ENCODE measurements at places on chromosomes 16 and 17.

GRCh38 chr16:70294385-70295025 lies 4.5 kb upstream of the DDX19B start:
- no peak overlapping the region for H3K27ac ChIP-seq
- H3K27me3 ChIP-seq, result 0 out of 2 replicates have a peak, but pooled peaks cover 3% of the 10 kb centered on the region
- no peak overlapping the region for H3K4me3 ChIP-seq
- H3K36me3 ChIP-seq, result peaks cover 4% of the 10 kb centered on the region

GRCh38 chr17:4725646-4726310 lies 5.5 kb upstream of the MED11 start:
- no peak overlapping the region for H3K4me3 ChIP-seq
- H3K4me1 ChIP-seq, result peaks cover 18% of the 10 kb centered on the region
- no peak overlapping the region for H3K27ac ChIP-seq
- peaks cover 12% of the 10 kb centered on the region for H3K27me3 ChIP-seq
- no peaks in the 10 kb centered on the region for H3K36me3 ChIP-seq

- no peak overlapping the region for H3K27ac ChIP-seq
- 0 out of 2 replicates have a peak overlapping the region, but pooled peaks have one; percentile 71 for H3K4me3 ChIP-seq
- H3K27me3 ChIP-seq, result no peaks in the 10 kb centered on the region
- peaks cover 34% of the 10 kb centered on the region for H3K4me1 ChIP-seq
Measured at GRCh38 chr16:75026892-75027391, 28.1 kb downstream of the ZNRF1 start.

DNA sequence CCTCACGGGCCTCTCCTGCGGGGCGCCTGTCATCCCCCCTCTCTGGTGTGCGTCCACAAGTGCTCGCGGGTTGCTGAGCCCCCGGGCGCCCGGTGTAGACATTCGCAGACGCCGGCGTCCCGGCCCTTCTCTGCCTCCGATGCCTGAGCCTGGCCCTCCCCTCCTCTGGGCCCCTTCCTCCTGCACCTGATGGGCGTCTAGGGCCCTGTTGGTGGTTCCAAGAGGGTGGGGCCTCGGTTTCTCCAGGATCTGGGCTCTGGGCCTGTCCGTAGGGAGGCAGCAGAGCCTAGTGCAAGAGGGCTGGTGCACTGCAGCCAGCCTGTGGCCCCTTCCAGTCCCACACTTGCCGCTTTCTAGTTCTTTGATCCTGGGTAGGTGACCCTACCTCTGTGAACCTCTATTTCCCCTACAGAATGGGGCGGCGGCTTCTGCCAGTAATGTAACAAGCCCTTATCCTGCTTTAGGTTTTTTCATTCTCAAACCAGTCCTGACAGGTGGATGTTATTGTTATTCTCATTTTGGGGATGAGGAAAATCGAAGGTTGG lies 623 bp downstream of the E4F1 start:
- H3K4me3 ChIP-seq, result peak overlapping the region; percentile 90
- H3K27me3 ChIP-seq, result no peaks in the 10 kb centered on the region
- H3K36me3 ChIP-seq, result no peaks in the 10 kb centered on the region
- DNase-seq, result peak; percentile 30

GRCh38 chr17:9199571-9200551 lies 178.6 kb downstream of the NTN1 start:
- no peak for DNase-seq
- no peak overlapping the region for H3K27ac ChIP-seq

GRCh38 chr16:72939247-72939646 lies 108.7 kb downstream of the ZFHX3 start:
- H3K4me1 ChIP-seq, result peaks cover 58% of the 10 kb centered on the region
- DNase-seq, result peak; percentile 25
- peak overlapping the region; percentile 79 for H3K4me3 ChIP-seq
- peaks cover 13% of the 10 kb centered on the region for H3K36me3 ChIP-seq

GRCh38 chr17:64176556-64176955 lies 46.6 kb upstream of the ERN1 start:
- no peak for DNase-seq
- no peak overlapping the region for H3K27ac ChIP-seq
- H3K4me3 ChIP-seq, result no peak overlapping the region
- peaks cover 41% of the 10 kb centered on the region for H3K36me3 ChIP-seq
- peaks cover 42% of the 10 kb centered on the region for H3K4me1 ChIP-seq

DNA sequence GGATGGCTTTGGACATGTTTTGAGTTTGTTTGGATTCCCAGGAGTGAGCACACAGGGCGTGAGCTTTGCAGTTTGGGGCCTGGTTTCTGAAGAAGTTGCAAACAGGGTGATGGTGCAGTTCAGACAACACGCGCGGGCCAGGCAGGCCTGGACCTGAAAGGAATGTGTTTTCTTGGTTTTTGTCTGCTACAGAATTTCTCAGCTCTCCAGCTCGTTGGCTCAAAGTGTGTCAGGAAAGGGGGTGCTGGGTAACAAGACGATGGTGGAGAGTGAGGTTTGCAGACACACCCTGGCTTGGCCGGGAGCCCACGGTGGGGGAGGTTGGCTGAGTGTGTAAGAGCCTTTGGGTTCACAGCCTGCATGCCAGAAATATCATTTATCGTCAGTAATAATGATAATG lies 82.3 kb downstream of the CMIP start:
- DNase-seq, result no peak
- H3K27ac ChIP-seq, result peak overlapping the region; percentile 52
- H3K4me1 ChIP-seq, result peaks cover 74% of the 10 kb centered on the region
- H3K4me3 ChIP-seq, result peak overlapping the region; percentile 13

DNA sequence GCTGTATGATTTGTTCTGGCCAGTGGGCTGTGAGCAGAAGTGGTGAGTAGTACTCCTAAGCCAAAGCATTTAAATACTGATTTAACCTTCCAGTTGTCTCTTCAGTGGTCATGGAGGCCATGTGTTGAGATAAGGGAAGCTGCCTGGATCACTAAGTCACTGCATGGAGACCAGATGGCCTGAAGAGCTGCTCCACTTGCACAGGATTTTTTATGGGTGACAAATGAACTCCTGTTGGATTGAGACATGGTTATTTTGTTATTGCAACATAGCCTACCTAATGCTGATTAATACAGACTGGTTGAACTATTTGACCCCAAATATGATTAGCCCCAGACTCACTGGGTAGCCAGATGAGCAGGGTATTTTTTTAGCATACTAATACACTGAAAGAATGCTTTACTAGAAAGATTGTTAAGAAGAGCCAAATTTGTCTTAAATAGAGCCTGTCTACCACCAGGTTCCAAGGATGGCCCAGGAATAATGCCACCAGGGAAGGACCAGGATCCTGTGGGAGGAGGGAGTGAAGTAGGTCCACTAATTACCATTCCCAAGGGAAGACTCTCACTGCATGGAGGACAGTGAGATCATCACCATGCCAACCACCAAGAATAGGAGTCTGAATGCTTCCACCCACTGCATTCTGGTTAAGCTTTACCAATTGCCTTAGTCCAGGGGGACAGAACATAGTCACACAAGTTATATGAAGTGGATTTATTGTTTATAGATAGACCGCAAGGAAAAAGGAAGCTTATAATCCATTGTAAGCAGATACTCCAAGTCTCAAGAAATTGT lies 187.4 kb upstream of the IRX6 start:
- DNase-seq, result no peak
- no peak overlapping the region for H3K27ac ChIP-seq
- no peaks in the 10 kb centered on the region for H3K36me3 ChIP-seq
- H3K4me1 ChIP-seq, result no peaks in the 10 kb centered on the region
- peaks cover 3% of the 10 kb centered on the region for H3K27me3 ChIP-seq

DNA sequence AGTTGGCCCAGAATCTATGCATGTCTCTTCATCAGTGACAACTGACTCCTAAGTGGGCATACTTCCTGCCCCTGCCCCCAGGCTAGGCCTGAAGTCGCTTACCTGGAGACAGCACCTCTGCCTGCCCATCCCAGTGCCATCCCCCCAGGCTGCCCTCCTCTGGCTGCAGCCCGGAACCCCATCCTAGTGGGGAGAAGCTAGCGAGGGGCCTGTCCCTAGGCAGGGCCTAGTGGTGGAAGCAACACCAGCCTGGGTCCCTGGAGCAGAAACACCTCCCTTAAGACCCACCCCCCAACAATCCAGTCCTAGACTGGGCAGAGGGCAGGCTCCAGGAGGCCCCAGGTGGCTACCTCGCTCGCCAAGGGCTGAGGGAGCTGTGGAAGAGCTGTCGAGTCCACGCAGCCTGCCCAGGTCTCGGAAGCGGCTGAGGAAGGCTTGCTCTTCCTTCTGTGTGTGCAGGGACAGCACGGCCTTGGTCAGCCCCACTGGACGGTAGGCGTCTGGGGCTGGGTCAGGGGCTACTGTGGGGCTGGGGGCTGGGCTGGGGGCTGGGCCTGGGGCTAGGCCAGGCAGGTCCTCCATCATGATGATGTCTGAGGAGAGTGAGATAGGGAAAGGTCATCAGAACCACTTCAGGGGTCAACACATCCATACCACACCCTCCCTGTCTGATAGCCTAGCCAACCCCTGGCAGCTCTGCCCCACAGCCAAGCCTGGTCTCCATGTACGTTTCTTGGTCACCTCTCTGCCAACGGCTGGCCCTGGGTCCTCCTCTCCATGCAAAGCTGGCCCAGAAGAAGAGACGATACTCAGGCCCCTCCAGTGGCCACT lies 7.6 kb downstream of the PER1 start:
- DNase-seq, result no peak
- peaks cover 36% of the 10 kb centered on the region for H3K27me3 ChIP-seq

DNA sequence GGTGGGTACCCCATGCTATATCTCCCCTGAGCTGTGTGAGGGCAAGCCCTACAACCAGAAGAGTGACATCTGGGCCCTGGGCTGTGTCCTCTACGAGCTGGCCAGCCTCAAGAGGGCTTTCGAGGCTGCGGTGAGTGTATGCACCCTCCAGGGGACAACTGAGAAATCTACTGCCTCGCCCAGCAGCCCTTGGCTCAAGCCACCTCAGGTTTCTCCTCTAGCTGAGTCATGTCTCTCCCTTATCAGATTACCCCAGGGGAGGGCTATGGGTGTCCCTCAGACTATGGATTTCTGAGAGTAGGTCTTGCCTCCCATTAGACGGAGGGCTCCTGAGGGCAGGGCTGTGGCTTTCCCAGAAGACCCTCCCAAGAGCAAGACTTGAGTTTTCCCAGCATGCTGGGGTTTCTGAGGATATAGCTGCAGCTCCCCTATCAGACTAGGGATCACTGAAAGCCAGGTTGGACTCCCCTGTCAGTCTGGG lies 6.7 kb downstream of the NEK8 start:
- DNase-seq, result no peak
- peaks cover 11% of the 10 kb centered on the region for H3K4me1 ChIP-seq
- peaks cover 5% of the 10 kb centered on the region for H3K36me3 ChIP-seq
- no peak overlapping the region for H3K4me3 ChIP-seq
- H3K27me3 ChIP-seq, result no peaks in the 10 kb centered on the region

- no peaks in the 10 kb centered on the region for H3K36me3 ChIP-seq
- H3K27ac ChIP-seq, result peak overlapping the region; percentile 98
- peak; percentile 93 for DNase-seq
- H3K4me3 ChIP-seq, result peak overlapping the region; percentile 63
- no peaks in the 10 kb centered on the region for H3K27me3 ChIP-seq
- peaks cover 47% of the 10 kb centered on the region for H3K4me1 ChIP-seq
Measured at GRCh38 chr16:70428178-70428998, 10.5 kb downstream of the ST3GAL2 start.

DNA sequence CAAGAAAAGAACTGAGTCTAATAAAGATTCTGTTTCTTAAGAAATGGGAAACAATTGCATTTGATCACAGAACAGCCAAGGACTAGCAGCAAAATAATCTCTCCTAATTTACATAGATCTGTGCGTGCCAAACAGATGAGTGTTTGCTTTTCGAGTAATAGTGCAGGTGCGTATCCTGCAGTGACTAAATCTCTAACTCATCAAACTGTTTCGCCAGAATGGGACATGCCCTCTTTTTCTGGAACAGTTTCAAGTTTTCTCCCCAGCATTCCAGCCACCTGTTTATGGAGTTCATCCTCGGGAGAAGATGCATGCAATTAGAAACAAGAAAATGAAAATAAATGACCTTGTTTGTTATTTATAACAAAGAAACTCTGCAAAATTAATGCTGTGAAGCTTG lies 5.7 kb upstream of the TOX3 start:
- H3K27me3 ChIP-seq, result peaks cover 10% of the 10 kb centered on the region
- no peak overlapping the region for H3K4me3 ChIP-seq
- no peak overlapping the region for H3K27ac ChIP-seq
- no peak for DNase-seq

DNA sequence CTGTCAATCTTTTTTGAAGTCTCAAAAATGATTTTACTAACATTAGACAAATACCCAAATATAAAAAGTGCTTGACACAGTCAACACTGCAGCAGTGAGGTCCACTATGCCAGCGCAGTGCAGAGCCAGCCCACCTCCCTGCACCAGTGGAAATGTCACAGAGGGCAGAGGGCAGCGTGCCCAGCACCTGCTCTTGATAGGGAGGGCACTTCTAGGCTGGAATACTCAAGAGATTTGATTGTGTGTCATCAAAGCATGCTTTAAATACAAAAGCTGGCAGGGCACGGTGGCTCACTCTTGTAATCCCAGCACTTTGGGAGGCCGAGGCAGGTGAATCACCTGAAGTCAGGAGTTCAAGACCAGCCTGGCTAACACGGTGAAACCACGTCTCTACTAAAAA lies 136.0 kb downstream of the ANKRD11 start:
- H3K27me3 ChIP-seq, result peaks cover 3% of the 10 kb centered on the region
- DNase-seq, result no peak
- no peak overlapping the region for H3K4me3 ChIP-seq
- peaks cover 63% of the 10 kb centered on the region for H3K4me1 ChIP-seq
- H3K27ac ChIP-seq, result no peak overlapping the region
- peaks cover 32% of the 10 kb centered on the region for H3K36me3 ChIP-seq

GRCh38 chr16:20334396-20334795 lies 7.1 kb upstream of the GP2 start:
- H3K27me3 ChIP-seq, result peaks cover 2% of the 10 kb centered on the region
- no peak for DNase-seq
- 0 out of 2 replicates have a peak, but pooled peaks cover 10% of the 10 kb centered on the region for H3K36me3 ChIP-seq

GRCh38 chr17:28675490-28675889 lies 13.5 kb downstream of the SUPT6H start:
- no peak for DNase-seq
- peaks cover 38% of the 10 kb centered on the region for H3K36me3 ChIP-seq
- H3K4me1 ChIP-seq, result no peaks in the 10 kb centered on the region
- H3K27me3 ChIP-seq, result peaks cover 2% of the 10 kb centered on the region
- no peak overlapping the region for H3K4me3 ChIP-seq

DNA sequence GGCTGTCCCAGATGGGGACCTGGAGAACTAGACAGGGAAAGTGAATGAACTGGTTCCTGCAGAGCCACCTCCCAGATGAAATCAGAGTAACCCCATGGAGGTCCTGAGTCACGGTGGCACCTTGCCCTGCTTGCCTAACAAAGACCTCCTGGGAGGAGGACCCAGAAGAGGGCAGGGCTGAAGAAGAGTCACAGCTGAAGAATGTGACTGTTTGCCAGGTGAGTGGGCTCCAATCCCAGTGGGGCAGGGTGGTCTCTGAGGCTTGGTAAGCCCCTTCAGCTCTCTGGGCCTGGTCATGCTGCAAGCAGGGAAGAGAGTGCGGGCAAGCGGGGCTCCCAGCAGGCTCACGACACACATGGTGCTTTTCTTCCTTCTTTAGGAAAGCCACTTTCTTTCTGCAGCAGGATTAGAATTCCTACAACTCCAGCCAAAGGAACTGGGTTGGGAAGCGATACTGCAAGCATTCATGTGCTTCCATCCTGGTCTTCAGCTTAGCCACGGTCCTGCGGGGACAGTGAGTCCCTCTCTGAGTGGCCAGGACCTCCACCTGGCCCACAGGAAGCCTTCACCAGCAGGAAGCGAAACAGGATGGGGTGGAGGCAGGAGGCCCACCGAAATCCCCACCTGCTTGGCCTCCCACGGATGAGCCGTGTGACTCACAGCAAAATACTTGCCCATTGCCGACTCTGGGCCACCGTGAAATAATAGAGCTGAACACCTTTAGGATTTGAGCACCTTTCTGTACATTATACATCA lies 4.3 kb downstream of the C16orf74 start:
- peaks cover 30% of the 10 kb centered on the region for H3K4me1 ChIP-seq
- DNase-seq, result peak; percentile 27
- peaks cover 7% of the 10 kb centered on the region for H3K36me3 ChIP-seq
- no peak overlapping the region for H3K4me3 ChIP-seq
- peak overlapping the region; percentile 56 for H3K27ac ChIP-seq
- no peaks in the 10 kb centered on the region for H3K27me3 ChIP-seq
